Kidney epithelial cell (primary cell): ENCODE measurements at places on chromosomes 13 and 19. TPM values are rescaled to one million over a fixed set of nuclear protein-coding genes. Genes with fewer than 3 reads are reported as not detected.

HCST gene
- not detected in 2 replicates for total RNA-seq

DNA sequence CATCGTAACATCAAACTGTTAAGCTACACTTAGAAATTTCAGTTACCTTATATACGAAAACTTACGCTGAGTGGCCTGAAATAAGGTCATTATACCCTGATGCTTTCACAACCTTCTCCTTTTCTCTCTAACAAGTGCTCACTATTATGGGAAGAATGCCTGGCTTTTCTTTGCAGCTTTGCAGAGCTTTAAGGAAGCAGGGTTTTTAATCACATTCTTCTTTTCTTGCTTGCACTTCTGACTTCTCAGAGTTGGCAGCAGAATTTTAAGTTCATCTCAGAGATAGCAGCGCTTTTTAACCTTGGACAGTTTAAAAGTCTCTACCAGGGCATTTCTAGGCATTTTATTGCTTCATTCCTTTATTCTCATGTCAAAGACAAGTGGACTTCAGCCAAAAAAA is 285.1 kb downstream of the SPRY2 start:
- DNase-seq = no peak

DNA sequence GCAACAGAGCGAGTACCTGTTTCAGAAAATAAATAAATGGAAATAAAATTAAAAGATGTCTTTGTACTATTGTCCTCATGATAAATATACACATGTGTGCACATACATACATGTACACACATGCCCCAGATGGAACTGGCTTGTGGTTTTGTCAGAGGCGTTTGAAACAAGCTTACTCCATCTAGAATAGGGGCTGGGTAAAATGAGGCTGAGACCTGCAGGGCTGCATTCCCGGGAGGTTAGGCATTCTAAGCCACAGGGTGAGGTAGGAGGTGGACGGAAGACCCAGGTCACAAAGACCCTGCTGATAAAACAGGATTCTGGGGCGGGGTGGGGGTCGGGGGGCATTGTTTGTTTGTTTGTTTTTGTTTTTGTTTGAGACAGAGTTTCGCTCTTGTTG is 8.1 kb upstream of the SIN3B start:
- DNase-seq = no peak

GPC5 gene
- total RNA-seq = 0.14 and 0.17 TPM in 2 replicates

DNA sequence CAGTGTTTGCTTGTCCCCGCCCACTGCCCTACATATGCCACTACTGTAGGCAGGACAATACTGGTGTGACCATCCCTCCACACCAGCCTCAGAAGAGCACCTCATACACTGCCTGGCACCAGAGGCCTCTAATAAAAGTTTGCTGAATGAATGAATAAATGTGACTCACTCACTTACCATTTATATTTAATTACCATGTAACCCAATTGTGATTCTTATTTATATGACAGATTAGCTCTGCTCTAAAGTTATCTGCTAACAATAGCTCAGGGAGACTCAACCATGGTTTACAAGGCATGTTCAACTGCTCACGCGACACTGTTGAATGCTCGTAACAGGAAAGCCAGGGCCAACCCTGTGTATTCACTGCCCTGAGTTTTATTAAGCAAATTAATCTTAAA is 66.0 kb upstream of the DOCK9 start:
- no peak for DNase-seq

GRCh38 chr19:29812080-29812880 is 489 bp downstream of the CCNE1 start:
- DNase-seq = no peak

DNA sequence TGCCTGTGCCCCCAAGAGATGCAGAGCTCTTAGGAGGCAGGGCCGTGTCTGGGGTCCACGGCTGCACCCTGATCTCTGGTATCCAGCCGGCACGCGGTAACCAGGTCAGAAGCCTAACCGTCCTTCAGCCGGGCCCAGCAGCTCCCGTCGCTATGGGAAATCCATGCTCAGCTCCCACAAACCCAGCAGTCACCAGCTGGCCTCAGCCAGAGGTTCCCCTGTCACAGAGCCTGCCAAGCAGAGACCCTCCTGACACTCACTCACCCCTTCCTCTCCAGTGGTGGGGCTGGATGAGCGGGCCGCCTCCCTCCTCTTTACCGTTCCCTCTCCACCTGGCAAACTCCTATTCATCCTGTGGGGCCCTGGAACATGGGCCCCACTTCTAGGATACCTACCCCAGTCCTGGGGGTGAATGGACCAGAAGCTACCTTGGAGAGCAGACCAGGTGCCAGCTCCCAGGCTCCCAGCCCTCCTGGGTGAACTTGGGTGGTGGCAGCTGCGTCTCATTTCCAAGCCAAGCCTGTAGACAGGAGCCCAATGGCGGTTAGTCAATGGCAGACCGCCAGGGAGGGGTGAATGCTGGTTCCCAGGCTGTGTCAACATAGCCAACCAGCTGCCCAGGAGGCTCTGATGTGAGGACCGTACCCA is 21.4 kb upstream of the TCF3 start:
- DNase-seq = no peak

ZNF607 gene
- 3.9 and 5.3 TPM in 2 replicates for total RNA-seq
